Activated gamma-delta T cell (primary cell): ENCODE measurements at places on chromosomes 7 and 10.

DNA sequence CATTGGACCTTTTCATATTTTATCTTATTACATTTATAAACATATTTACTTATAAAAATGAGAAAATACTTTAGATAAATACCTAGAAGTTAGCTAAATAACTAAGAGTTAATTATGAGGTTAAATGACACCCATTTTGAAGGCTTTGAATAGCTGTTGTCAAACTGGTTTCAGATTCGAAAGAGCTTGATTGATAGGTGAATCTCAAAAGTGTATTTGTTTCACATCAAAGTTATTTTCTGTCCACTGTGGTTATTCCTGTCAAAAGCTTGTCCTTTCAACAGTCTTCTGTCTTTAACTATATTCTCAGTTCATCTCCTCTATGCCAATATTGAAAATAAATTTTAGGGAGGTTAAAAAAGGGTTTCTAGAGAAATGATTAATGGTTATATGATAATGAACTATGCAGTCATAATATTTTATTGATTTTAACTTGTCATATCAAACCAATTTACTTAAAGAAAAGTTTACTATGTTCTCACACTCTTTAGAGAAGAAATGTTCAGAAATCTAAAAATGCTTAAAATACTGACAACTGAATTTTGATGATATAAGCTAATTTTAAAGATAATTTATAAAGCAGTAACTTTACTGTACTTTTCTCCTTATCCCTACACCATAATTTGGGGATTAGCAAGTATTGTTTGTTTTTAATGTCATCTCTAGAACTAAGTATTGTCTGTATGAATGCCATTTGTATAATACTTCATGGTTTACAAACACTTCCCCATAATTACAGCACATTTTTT, 72.0 kb upstream of the FOXP2 start:
- DNase-seq = no peak

DNA sequence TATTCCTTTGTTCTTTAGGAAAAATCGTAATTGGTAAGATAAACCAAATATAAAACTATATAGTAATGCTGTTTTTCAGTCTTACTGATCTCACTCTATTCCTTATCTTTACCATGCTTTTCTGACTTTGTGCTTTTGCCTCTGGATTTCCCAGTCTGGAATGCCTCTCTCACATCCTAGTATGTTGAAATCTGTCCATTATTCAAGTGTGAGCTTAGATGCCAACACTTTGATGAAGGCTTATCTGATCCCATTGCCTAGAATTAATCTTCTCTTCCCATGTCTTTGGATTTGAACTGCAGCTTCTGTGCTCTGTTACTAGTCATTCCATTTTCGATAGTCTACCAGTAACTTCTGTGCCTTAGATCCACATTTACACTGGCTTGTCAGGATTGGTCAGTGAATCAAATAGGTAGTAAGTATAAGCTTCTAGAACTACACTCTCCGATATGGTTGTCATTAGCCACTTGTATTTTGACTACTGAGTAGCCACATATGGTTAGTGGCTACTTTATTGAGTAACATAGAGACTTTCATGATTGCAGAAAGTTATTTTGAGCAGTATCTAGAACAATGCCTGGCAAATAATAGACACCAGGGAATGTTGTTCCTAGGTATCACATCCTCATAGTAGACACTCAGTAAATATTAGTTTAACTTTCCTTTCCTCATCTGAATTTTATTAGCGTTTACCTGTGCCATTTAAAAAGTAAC, 92.9 kb downstream of the BMPR1A start:
- DNase-seq = no peak

DNA sequence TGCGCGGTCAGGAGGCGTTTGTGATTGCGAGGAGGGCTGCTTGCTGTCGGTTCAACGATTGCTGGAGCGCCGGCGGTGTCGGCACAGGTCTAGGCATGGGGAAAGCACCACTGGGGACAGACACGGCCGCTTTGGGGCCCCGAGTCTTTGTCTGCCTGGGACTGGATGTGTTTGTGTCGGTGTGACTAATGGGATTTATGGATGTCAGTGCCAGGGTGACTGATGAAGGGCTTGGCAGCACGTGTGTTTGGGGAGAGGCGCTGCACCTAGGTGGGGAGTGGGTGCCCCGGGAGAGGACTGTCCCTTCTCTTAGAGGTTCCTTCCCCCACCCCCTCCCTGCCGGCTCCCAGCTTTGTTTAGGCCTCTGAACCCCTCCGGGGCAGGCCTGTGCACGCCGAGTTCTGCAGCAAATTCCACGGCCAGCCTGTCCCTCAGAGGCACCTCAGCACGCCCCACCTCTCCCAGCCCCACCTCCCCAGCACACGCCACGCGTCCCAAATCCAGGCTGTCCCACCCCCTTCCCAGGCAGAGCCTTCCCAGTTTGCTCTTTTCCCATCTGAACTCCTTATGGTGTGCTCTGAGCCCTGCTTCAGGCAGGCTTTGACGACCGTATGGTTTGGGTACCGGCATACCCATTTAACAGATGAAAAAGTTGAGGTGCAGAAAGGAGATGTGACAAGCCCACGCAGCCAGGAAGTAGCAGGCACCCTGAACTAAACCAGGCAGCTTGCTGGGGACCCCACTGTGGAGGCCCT, 6.4 kb upstream of the TNRC18 start:
- DNase-seq = no peak

DNA sequence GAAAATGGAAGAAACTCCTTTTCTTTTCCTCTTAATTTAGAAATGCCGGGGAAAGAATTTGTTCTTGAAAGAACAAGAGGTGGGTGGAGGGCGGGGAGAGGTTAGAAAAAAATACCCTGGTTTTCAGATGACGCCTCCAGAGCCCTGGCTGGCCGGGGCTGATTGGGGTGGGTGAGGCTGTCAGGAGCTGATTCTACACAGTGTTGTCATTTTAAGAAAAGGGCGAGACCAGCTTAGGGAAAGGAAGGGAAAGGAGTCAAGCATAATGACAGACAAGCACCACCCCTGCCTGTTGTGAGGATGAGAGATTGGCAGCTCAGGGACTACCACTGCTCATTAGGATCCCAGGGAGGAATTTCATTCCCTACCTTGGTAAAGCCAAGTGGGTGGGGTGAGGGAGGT, 9.9 kb upstream of the FAM180A start:
- DNase-seq = no peak

GRCh38 chr10:15295537-15296325, 75.4 kb downstream of the FAM171A1 start:
- no peak for DNase-seq

- no peak for DNase-seq
These were observed 204.3 kb downstream of the DGKI start for GRCh38 chr7:137642472-137642871.
